Activated T-cell treated with anti-CD3 and anti-CD28 coated beads, Interleukin-2, amount 50 U/mL, for 72 hours (primary cell): ENCODE measurements at places on chromosomes 12 and 14.

- no peak for DNase-seq
Measured at GRCh38 chr14:37027188-37027824, 145.1 kb downstream of the SLC25A21 start.

- DNase-seq = no peak
Measured at GRCh38 chr12:8784290-8784888, 38.0 kb upstream of the A2ML1 start.

DNA sequence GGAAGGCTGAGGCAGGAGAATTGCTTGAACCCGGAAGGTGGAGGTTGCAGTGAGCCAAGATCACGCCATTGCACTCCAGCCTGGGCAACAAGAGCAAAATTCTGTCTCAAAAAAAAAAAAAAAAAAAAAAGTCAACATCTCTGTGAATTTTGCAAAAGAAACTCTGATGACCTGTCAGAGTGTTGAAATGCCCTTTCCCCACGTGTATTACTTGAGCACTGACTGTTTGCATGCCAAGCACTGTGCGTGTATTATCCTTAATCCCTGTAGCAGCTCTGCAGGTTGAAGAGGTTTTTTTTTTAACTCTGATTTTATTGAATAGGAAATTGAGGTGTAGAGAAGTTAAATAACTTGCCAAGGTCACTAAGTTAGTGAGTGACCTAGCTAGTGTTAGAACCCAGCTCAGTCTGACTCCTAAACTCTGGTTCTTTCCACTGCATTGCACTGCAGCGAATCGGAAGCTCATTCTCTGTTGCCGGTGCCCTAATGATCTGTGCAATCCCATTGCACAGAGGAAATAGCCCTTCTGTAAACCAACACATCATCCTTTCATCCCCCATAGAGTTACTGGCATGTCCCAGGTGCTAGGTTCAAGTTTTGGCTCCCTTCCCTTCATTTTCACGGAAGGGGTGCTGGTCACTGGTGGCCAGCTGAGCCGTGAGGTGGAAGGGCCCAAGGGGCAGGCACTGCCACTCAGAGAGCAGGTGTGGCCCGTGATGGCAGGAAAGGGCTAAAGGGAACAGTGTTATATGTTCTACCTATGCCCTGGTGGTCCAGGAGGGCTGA, 122.3 kb downstream of the EML1 start:
- DNase-seq = no peak

- DNase-seq = no peak
Measured at GRCh38 chr14:96863327-96863985, 66.3 kb downstream of the VRK1 start.

- no peak for DNase-seq
Measured at GRCh38 chr14:64688811-64689281, 15.4 kb upstream of the PLEKHG3 start.
